NCI-H1105 treated with DMSO at 0.1 percent for 48 hours (cell line): ENCODE measurements at places on chromosomes 3 and 15.

- DNase-seq = no peak
Observed at GRCh38 chr15:72200395-72201237, 3.0 kb upstream of the GRAMD2A start.

DNA sequence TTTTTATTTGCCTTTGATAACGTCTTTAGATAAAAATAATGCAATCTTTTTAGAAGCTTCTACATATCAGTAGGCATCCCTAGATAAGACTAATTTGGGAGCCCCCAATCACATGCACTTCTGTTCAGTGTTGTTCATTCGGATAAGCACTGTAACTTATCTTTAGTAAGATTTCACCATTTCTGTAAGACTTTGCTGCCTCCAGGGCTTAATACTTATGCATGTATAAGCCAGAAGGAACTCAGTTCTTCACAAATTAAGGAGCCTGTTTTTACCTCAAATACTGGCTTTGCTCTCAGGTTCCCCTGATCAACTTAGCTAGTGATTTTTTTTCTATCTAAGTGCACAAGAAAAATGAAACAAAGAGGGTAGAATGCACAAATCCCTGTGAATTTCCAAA lies 20.3 kb downstream of the DOCK3 start:
- no peak for DNase-seq

DNA sequence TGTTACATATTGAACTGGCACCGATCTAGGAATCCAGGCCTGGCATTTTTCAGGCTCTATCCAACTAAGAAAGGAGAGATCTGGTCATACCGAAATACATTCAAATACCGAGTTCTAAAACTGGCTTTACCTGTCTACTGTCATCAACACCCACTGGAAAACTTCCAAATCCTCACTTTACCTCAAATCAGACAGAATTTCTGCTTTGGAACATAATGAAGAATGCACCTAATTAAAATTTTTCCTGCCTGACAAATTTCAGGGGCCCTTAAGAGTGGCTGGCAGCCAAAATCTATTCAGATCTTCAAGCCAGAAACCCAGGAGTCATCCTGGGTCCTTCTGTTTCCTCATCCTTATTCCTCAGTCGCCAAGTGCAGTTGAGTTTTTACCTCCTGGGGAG lies 198.6 kb upstream of the FEZF2 start:
- DNase-seq = peak; percentile 2

- DNase-seq = peak; percentile 88
Observed at GRCh38 chr3:155323063-155323666, 29.7 kb upstream of the STRIT1 start.

GRCh38 chr3:29065211-29065785 lies 215.6 kb upstream of the RBMS3 start:
- peak; percentile 82 for DNase-seq

- DNase-seq = no peak
Observed at GRCh38 chr15:45457220-45457619, 65.3 kb downstream of the SLC30A4 start.

GRCh38 chr3:126816986-126817777 lies 113.1 kb downstream of the CHCHD6 start:
- DNase-seq = peak; percentile 96

- no peak for DNase-seq
Observed at GRCh38 chr15:65631503-65631902, 9.8 kb downstream of the SLC24A1 start.

DNA sequence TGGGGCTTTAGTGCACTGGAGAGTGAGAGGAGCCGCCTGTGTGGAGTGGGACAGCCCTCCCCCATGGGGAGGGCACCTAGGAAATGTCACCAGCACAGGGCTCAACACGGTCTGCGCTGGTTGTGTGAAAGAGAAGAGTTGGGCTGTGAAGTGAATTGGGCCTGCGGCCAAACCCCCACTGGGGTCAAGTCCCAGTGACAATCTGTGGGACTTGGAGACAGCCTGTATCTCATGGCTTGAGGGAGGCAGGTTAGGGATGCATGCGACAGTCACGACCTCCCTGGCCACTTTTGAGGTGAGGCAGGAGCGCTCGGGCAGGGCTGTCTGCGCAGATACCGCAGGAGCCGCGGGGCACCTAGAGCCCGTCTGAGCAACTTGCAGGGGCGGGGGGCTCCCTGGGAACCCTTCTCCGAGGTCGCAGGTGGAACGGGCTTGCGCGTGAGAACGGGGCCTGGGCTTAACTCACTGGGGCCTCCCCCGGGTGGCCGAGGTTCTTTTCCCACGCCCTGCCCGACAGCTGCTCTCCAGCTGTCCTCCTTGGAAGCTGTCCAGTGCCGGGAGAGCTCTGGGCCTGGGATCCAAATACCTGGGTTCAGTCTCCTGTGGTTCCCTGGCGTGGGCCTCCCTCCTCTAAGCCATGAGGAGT lies 77.4 kb downstream of the SNRK start:
- no peak for DNase-seq

DNA sequence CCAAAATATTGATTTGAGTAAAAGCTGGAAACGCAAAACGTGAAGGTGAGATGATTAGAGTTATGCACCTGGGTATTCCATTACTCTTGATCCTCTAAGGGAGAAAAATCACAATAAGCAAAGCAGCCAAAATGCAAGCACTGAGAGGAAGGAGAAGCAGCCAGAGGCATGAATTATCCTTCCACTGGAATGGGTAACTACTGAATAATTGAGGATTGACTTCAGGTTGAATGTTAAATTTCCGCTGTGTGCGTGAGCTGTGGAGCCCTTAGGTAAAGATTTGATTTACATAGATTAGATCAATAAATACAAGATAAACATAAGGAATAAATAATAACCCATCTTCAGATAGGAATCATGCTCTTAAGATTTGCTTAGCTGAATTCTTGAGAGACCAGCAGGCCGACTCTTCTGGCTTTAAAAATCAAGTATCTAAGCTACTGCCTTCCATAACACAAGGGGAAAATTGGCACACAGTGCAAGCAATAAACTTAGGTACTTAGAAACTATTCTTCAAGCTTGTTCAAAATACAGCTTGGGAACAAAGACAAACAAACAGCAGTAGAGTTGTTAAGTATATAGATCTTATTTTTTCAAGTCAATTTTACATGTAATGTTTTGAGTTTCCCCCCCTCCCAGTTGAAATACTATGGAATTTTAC lies 1459.5 kb downstream of the ZPLD1 start:
- DNase-seq = peak; percentile 14

GRCh38 chr15:54064365-54064764 lies 86.1 kb downstream of the UNC13C start:
- DNase-seq = no peak

GRCh38 chr3:136725468-136725867 lies 26.7 kb downstream of the STAG1 start:
- DNase-seq = no peak

- no peak for DNase-seq
Observed at GRCh38 chr15:28107111-28107903, 8.2 kb upstream of the OCA2 start.

DNA sequence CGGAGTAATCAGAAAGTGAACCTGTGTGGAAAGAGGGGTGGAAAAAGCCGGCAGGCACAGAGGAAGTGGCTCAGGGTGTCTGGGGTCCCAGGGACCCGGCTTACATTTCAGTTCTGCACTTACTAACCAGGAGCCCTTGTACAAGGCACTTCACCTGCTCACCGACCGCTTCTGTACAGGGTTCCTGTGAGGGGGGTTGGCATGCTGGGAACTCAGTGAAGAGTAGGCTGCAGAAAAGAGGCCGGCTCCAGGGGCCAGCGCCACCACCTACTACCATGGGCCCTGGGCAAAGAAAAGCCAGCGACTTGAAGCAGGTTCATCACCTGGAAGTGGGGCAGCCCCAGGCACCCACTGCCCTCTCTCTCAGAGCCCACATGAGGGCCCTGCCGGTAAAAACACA lies 6.2 kb downstream of the STIMATE start:
- DNase-seq = no peak

GRCh38 chr3:28853830-28854229 lies 427.0 kb upstream of the RBMS3 start:
- DNase-seq = no peak

GRCh38 chr3:126351086-126351770 lies 6.0 kb downstream of the KLF15 start:
- DNase-seq = no peak

DNA sequence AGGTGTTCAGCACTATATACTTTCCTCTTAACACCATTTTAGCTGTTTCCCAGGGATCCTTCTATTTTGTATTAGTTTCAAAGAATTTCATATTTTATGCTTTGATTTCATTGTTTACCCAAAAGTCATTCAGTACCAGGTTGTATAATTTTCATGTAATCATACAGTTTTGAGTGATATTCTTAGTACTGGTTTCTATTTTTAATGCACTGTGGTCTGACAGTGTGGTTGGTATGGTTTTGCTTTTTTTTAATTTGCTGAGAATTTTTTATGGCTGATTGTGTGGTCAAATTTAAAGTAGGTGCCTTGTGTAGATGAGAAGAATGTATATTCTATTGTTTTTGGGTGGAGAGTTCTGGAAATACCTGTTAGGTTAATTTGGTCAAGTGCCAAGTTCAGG lies 323.4 kb upstream of the EPHA6 start:
- no peak for DNase-seq

GRCh38 chr15:73879426-73879825 lies 6.1 kb downstream of the TBC1D21 start:
- no peak for DNase-seq

GRCh38 chr15:62492900-62493299 lies 327.8 kb upstream of the C2CD4B start:
- no peak for DNase-seq

DNA sequence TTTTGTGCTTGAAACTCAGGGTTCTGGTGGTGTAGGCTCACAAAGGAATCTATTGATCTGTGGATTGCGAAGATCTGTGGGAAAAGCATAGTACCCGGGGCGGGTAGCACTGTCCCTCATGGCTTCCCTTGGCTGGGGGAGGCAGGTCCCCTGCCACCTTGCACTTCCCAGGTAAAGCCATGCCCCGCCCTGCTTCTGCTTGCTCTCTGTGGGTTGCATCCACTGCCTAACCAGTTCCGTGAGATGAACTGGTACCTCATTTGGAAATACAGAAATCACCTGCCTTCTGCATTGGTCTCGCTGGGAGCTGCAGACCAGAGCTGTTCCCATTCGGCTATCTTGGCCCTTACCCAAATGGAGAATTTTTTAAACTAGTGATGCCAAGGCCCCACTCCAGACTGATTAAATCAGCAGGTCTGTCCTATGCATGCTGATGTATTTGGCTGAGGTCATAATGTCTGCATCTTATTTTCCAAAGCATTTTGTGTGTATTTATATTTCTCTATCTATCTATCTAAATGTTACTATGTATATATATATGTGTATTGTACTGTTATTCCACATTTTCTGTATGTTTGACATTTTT lies 65.5 kb upstream of the SLC7A14 start:
- DNase-seq = no peak

GRCh38 chr3:120024103-120024502 lies 70.1 kb downstream of the GSK3B start:
- no peak for DNase-seq

- DNase-seq = no peak
Observed at GRCh38 chr15:65072027-65072426, 4.2 kb upstream of the RASL12 start.

- peak; percentile 62 for DNase-seq
Observed at GRCh38 chr15:40252438-40253166, 13.7 kb downstream of the PAK6 start.

GRCh38 chr3:13414040-13414729 lies 5.9 kb downstream of the NUP210 start:
- no peak for DNase-seq

DNA sequence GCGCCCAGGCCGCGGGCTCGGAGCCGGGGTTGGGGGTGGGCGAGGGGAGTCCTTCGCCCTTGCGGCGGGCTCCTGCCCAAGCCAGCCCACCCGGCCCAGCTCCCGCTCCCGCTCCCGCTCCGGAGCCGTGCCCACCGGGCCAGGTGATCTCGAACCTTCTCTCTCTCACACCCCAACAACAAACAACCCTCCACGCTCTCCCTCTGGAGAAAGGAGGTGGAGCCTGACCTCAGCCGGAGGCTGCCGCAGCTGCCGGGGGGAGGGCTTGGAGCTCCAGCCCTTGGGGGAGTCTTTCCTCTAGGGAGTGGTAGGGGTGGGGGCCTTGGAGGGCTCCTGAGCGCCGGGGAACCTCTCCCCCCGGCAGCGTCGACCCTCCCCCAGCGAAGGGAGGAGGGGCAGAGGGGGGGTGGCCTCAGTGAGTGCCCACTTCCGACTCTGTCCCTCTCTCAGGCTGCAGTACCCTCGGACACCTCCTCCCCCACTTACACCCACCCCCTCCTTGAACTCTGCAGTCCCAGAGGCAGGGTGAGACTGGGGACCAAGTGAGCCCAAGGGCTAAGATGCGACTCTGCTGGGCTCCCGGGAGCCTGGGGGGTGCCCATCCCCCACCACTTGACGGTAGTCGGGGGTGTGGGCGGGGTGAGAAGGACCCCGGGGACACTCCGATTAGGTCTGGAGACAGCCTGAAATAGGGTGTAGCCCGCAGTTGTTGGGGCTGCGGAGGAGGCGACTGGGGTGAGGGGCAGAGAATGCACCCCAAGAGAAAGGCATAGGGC lies 4.4 kb upstream of the BAHD1 start:
- peak; percentile 3 for DNase-seq

GRCh38 chr15:100627789-100628395 lies 25.5 kb downstream of the ASB7 start:
- DNase-seq = peak; percentile 82

GRCh38 chr3:27675287-27675686 lies 46.8 kb downstream of the EOMES start:
- DNase-seq = peak; percentile 89

GRCh38 chr15:42533246-42533645 lies 15.3 kb downstream of the LRRC57 start:
- no peak for DNase-seq

- no peak for DNase-seq
Observed at GRCh38 chr15:69125236-69125635, 35.2 kb upstream of the GLCE start.

DNA sequence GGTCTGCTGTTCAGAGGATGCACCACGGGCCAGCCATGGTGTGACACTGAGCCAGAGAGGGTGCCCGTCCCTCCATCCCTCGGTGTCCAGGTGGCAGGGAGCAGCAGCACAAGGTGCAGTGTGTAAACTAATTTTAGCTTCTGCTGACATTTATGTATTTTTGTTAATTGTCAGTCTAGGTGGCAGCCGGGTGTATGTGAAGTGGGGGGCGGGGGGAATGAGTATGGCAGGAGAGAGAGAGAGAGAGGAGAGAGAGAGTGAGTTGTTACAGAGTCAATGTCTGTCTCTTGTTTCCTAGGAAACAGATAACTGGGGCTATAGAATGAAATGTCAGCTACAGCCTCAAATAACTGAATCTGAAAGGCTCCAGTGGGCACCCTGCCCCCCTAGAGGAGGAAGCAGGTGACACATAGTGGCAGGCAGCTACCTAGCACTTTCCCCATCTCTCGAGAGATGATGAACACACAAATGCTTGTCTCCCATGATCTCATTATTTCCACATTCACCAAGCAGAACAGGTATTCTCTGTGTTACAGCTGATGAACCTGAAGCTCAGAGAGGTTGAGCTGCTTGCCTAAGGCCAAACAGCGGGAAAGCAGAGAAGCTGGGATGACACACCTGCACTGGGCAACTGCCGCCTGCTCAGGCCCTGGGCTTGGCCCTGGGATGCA lies 24.7 kb downstream of the RASGRF1 start:
- peak; percentile 50 for DNase-seq
